ENCODE measurements at places on chromosomes 2 and 18.

DNA sequence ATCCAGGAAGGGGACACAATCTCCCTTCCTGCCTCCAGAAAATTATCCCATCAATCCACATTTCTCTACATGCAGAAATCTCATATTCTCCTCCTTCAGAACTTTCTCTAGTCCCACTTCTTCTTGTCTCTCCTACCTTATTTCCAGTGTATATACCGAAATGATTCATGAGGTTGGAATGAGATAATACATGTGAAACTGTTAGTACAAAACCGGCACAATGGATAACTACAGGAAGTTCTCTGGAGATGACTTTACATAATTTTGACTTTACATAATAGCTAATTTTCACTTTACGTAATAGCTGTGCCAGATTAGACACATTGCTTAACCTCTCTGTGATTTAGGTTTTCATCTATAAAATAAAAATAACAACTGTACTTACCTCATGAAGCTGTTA, 801.3 kb downstream of the ERBB4 start:
- H3K27me3 ChIP-seq = no peaks in the 10 kb centered on the region
- no peaks in the 10 kb centered on the region for H3K4me1 ChIP-seq
- H3K4me3 ChIP-seq = no peak overlapping the region
- no peak overlapping the region for H3K27ac ChIP-seq
- DNase-seq = no peak

DNA sequence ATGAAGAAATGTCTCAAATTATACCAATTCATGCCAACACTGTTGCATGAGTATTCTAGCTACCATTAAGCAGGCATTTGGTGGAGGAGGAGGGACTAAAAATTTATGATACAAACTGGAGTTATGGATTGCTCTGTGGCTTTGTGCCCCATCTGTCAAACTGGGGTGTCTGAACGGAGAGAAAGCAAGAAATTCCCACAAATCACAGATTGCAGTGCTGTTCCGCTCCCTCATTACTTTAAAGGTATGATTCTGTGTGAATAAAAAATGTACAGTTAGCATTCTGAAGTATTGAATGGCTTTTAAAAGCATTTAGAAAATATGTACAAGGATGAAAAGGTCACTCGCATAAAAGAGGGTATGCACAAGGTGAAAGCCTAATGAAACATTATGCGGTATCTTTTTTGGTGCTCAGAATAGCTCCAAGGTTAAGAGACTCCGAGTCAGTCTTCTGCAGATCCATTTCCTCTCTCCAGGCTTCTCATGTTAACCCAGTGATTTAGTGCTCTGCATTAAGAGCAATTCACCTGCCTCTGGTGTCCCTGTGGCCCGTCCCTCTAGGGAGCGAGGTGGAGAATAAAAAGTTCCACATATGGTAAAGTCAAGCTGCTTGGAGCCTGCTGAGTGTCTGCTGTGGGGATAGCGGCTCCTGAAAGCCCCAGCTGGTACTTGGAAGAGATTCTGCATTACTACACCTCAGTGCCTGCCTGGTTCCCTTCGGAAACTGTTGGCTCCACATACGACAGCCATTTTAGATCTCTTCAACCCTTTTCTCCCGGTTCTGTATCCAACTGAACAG, 184.2 kb downstream of the ZNF521 start:
- H3K4me1 ChIP-seq = peaks cover 7% of the 10 kb centered on the region
- H3K36me3 ChIP-seq = no peaks in the 10 kb centered on the region
- H3K27ac ChIP-seq = no peak overlapping the region
- H3K27me3 ChIP-seq = no peaks in the 10 kb centered on the region

- no peak overlapping the region for H3K27ac ChIP-seq
- no peaks in the 10 kb centered on the region for H3K4me1 ChIP-seq
- no peaks in the 10 kb centered on the region for H3K36me3 ChIP-seq
- no peaks in the 10 kb centered on the region for H3K27me3 ChIP-seq
These were observed 46.9 kb upstream of the GREB1L start for GRCh38 chr18:21194871-21195771.

DNA sequence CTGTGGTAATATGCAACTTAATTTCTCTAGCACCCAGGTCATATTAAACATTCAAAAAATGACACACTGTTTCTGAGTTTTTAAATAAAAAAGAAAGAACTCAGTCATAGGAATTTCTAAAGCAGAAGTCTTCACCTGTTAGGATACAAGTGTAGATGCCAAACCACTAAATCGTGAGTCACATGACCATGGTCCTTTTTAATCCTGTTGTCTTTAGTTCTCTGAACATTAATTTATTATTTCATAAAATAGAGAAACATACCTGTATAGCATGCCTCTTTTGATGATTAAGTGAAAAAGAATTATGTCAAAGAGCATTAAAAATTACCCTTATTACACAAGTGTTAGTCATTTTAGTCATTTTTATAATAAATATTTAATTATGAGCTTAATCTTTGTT, 398.8 kb downstream of the CCDC85A start:
- DNase-seq = no peak
- H3K4me3 ChIP-seq = no peak overlapping the region
- H3K4me1 ChIP-seq = no peaks in the 10 kb centered on the region
- no peak overlapping the region for H3K27ac ChIP-seq

DNA sequence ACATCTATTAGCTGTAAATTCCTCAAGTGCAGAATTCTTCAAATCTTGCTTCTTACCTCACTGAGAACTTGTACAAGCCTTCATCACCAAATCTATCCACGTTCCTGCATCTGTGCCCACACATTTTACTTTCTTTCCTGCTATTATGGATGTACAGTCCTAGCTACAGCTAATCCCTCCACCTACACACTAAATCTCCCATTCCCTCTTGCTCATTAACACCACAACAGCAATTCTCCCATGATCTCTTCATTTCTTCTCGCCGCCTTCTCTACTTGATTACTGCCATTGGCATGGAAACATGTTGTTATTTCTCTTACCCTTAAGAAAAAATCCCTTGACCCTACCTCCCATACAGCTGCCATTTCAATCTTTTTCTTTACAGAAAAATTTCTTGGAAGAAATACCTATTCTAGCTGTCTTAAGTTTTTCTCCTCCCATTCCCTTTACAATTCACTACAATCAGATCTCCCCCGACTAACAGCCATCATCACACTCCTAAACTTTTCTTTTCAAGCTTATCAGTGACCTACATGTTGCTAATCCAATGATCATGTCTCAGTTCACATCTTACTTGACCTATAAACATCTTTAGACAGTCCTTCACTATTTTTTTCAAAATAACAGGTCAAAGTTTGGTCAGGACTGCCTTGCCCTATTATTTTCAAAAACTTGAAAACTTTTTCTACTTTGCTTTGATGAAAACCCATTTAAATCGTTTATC, 41.0 kb downstream of the ROCK2 start:
- no peaks in the 10 kb centered on the region for H3K36me3 ChIP-seq
- H3K4me1 ChIP-seq = peaks cover 7% of the 10 kb centered on the region
- H3K4me3 ChIP-seq = no peak overlapping the region
- DNase-seq = no peak
- H3K27me3 ChIP-seq = no peaks in the 10 kb centered on the region
- no peak overlapping the region for H3K27ac ChIP-seq

GRCh38 chr2:174585657-174586252, 11.8 kb downstream of the WIPF1 start:
- no peak overlapping the region for H3K27ac ChIP-seq
- peaks cover 95% of the 10 kb centered on the region for H3K4me1 ChIP-seq
- no peaks in the 10 kb centered on the region for H3K27me3 ChIP-seq
- H3K36me3 ChIP-seq = peaks cover 69% of the 10 kb centered on the region

GRCh38 chr18:9535430-9535991, 60.2 kb downstream of the RALBP1 start:
- H3K36me3 ChIP-seq = peaks cover 31% of the 10 kb centered on the region
- DNase-seq = no peak
- no peaks in the 10 kb centered on the region for H3K4me1 ChIP-seq
- no peaks in the 10 kb centered on the region for H3K27me3 ChIP-seq
- no peak overlapping the region for H3K27ac ChIP-seq
- no peak overlapping the region for H3K4me3 ChIP-seq

GRCh38 chr2:61178603-61179545, 16.9 kb downstream of the C2orf74 start:
- H3K4me3 ChIP-seq = peak overlapping the region; percentile 84
- H3K36me3 ChIP-seq = peaks cover 31% of the 10 kb centered on the region
- H3K27me3 ChIP-seq = no peaks in the 10 kb centered on the region

- no peak overlapping the region for H3K27ac ChIP-seq
- H3K4me3 ChIP-seq = no peak overlapping the region
- no peaks in the 10 kb centered on the region for H3K4me1 ChIP-seq
- no peak for DNase-seq
- no peaks in the 10 kb centered on the region for H3K27me3 ChIP-seq
These were observed 35.7 kb downstream of the THUMPD2 start for GRCh38 chr2:39743269-39743776.

- no peaks in the 10 kb centered on the region for H3K36me3 ChIP-seq
- no peak overlapping the region for H3K27ac ChIP-seq
- H3K4me3 ChIP-seq = no peak overlapping the region
- no peaks in the 10 kb centered on the region for H3K27me3 ChIP-seq
These were observed 251.5 kb downstream of the GPD2 start for GRCh38 chr2:156687715-156688114.

- peaks cover 69% of the 10 kb centered on the region for H3K4me1 ChIP-seq
- H3K27ac ChIP-seq = peak overlapping the region; percentile 40
- H3K4me3 ChIP-seq = peak overlapping the region; percentile 52
- H3K36me3 ChIP-seq = no peaks in the 10 kb centered on the region
- no peak for DNase-seq
- no peaks in the 10 kb centered on the region for H3K27me3 ChIP-seq
These were observed 679 bp downstream of the RNF144A start for GRCh38 chr2:6917761-6918421.

- no peak overlapping the region for H3K27ac ChIP-seq
These were observed 35.3 kb downstream of the FRZB start for GRCh38 chr2:182831101-182831500.

- no peaks in the 10 kb centered on the region for H3K4me1 ChIP-seq
- H3K4me3 ChIP-seq = no peak overlapping the region
- no peak for DNase-seq
These were observed 74.6 kb upstream of the GALNT5 start for GRCh38 chr2:157182834-157183396.

DNA sequence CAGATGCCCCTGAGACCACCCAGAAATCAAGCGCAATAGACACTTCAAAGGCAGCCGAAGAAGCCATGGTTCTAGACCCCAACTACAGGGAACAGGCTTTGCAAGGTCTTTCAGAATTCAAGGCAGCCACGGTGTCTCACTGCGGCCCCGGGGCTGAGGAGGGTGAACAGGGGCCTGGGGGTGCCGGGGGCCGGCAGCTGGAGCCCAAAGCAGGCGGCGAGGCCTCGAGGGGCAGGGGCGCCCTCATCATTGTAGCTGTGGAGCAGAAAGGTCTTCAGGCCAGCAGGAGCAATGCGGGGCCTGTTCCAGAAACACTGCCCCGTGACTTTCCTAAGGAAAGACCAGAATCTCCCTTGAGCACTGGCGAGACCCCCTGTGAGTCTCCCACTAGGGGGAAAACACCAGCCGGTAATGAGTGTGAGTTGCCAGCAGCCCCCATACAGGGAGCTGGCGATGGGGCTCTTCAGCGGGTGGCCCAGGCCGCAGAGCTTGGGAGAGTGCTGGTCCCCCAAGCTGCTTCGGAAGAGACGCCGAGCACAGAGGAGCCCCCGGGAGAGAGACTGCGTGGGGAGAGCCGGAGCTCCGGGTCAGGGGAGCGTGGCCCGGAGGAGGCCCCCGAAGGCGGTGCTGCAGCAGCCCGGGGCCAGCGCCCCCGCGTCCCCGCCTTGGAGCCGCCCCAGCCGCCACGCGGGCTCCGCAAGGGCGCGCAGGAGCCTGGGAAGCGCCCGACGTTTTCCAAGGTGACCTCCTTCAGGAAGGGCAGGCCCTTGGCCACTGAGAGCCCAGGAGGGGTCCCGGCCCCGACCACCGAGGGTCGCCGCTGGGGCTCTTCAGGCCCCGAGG, 79.1 kb downstream of the ARHGEF4 start:
- no peaks in the 10 kb centered on the region for H3K36me3 ChIP-seq
- no peak overlapping the region for H3K27ac ChIP-seq
- H3K4me3 ChIP-seq = no peak overlapping the region
- H3K27me3 ChIP-seq = no peaks in the 10 kb centered on the region
- H3K4me1 ChIP-seq = no peaks in the 10 kb centered on the region
- DNase-seq = no peak

GRCh38 chr2:120177001-120177621, 46.1 kb downstream of the TMEM185B start:
- peak; percentile 63 for DNase-seq
- peak overlapping the region; percentile 74 for H3K4me3 ChIP-seq
- H3K4me1 ChIP-seq = peaks cover 66% of the 10 kb centered on the region
- H3K27me3 ChIP-seq = no peaks in the 10 kb centered on the region
- H3K36me3 ChIP-seq = no peaks in the 10 kb centered on the region

DNA sequence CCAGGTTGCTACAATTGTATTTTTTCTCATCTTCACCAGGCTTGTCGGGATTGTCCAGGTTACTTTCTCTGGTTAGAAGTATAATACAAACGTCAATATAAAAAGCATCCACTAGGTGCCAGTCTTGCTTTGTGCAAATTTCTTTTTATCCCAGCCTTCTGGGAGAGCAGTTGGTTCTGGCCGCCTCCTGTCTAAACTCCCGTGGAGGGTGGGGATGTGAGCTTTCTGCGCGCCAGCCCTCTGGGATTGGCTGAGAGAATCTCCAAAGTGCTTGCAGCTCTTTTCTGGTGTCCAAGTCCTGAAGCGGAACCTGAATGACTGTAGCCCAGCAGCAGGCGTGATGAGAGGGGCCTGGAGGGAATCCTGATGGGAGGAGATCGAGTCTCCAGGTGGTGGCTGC, 22.4 kb upstream of the TOGARAM2 start:
- H3K27me3 ChIP-seq = no peaks in the 10 kb centered on the region
- no peaks in the 10 kb centered on the region for H3K36me3 ChIP-seq
- peak; percentile 50 for DNase-seq
- H3K27ac ChIP-seq = no peak overlapping the region

DNA sequence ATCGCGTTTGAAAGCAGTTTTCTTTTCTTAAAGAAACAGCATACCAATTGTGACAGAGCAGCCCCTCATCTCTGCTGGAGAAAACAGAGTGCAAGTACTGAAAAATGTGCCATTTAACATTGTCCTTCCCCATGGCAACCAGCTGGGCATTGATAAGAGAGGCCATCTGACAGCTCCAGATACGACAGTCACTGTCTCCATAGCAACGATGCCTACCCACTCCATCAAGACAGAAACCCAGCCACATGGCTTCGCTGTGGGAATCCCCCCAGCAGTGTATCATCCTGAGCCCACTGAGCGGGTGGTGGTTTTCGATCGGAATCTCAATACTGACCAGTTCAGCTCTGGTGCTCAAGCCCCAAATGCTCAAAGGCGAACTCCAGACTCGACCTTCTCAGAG, 9.5 kb downstream of the GRHL1 start:
- H3K36me3 ChIP-seq = no peaks in the 10 kb centered on the region
- peaks cover 6% of the 10 kb centered on the region for H3K4me1 ChIP-seq
- DNase-seq = no peak
- H3K4me3 ChIP-seq = no peak overlapping the region
- H3K27ac ChIP-seq = no peak overlapping the region
- H3K27me3 ChIP-seq = peaks cover 3% of the 10 kb centered on the region

DNA sequence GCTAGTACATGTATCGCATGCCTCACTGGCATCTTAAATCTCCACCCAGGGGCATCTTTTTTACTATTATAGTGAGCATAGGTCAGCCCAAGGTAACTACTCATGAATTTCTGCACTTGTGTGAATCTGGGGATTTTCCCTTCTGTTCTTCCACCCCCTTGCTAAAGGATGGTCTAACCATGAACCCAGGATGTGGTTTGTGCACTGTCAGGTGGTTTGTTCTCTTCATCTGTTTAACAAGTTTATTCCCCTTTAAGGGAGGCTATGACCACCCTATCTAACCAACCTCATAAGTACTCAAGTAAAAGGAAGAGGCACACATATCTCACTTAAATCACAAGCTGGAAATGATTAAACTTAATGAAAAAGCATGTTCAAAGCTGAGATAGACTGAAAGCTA, 243.0 kb downstream of the RPRM start:
- H3K27me3 ChIP-seq = no peaks in the 10 kb centered on the region
- H3K4me3 ChIP-seq = no peak overlapping the region
- H3K4me1 ChIP-seq = peaks cover 9% of the 10 kb centered on the region
- H3K27ac ChIP-seq = no peak overlapping the region

Data from CD8-positive, alpha-beta memory T cell (primary cell).